NCI-H1930 (cell line): ENCODE measurements at places on chromosomes 12 and 14.

GRCh38 chr14:73026243-73026844 lies 562 bp downstream of the ZFYVE1 start:
- no peak for DNase-seq

- no peak for DNase-seq
These were observed 103.7 kb downstream of the TBX3 start for GRCh38 chr12:114580306-114580705.

- no peak for DNase-seq
These were observed 105.4 kb upstream of the HIF1A start for GRCh38 chr14:61589691-61590581.

DNA sequence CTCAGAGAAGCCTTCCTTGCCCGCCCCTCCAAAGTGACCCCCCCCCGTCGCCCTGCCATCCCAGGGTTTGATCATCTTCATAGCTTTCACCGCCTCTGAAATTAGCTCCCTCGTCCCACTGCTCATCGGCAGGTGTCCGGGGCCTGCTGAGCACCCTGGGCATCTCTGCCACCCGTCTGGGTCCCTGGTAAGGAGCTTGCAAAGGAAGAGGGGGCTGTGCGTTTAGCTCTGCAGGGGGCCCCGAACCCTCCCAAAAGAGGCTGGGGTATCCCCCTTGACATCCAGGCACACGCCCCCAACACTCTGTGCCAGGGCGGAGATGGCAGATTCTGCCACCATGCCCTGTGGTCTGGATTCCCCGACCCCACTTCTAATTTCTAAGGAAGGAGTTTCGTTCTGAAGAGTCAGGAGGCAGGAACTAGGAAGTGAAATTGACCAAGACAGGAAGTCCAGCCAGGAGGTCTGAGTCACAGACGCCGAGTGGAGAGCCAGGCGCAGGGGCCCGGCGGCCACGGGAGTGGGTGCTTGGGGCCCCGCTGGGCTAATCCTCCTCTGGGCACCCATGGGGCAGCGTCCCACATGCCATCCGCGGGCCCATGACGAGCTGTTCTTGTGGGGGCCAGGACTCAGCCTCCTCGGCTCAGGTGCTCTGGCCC lies 95.7 kb downstream of the RFLNA start:
- no peak for DNase-seq

GRCh38 chr12:98998697-98999299 lies 353.7 kb downstream of the APAF1 start:
- DNase-seq, result peak; percentile 58

GRCh38 chr14:90610346-90611040 lies 205.7 kb downstream of the TTC7B start:
- DNase-seq, result no peak

- no peak for DNase-seq
These were observed 148.6 kb upstream of the VASH1 start for GRCh38 chr14:76612654-76613053.

- DNase-seq, result no peak
These were observed 244.2 kb downstream of the GPHN start for GRCh38 chr14:66752109-66752508.

DNA sequence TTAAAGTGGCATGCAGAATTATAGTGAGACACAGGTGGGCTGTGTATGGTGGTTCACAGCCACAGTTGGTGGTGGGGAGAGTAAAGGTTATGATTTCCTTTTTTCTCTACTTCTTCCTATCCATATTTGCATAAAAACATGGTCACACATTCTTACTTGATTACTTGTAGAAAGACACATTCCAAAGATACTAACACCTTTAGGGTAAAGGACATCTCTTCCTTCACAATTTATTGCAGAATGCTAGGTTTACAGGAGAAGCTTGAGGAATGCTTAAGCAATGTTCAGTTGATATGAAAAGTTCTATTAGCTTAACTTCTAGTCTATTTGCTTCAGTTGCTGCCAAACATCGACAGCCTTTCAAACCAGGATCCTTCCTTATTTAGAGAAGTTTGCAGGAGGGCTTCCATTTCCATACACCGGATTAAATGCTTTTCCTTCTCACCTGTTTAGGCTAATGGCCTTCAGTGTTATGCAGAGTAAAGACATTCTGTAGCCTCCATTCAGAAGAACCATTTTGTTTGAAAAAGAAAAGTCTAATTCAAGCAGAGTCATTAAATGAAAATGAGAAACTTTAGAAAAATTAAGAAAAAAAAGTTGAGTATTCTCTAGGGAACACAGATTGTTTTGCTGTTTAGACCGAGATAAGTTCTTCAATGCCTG lies 2.6 kb upstream of the PHC1 start:
- no peak for DNase-seq

DNA sequence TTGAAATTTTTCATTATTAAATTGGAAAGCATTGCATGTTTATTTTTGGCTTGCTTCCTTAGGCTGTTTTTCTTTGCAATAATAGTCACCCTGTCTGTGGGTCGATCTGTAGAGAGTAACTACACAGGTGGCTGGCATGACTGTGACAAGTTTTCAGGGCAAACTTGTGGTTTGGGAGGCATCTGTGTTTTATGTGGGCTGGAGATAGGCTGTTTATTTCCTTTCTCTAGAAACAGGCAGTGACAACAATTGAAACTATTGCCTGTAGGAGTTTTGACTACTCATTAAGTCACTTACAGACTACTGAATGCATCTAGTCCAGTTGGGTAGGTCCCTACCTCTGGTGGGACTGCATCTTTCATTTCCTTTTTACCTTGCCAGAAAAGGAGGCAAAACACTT lies 155.6 kb downstream of the DYRK2 start:
- no peak for DNase-seq

GRCh38 chr12:31225656-31226535 lies 100.1 kb downstream of the SINHCAF start:
- DNase-seq, result no peak

DNA sequence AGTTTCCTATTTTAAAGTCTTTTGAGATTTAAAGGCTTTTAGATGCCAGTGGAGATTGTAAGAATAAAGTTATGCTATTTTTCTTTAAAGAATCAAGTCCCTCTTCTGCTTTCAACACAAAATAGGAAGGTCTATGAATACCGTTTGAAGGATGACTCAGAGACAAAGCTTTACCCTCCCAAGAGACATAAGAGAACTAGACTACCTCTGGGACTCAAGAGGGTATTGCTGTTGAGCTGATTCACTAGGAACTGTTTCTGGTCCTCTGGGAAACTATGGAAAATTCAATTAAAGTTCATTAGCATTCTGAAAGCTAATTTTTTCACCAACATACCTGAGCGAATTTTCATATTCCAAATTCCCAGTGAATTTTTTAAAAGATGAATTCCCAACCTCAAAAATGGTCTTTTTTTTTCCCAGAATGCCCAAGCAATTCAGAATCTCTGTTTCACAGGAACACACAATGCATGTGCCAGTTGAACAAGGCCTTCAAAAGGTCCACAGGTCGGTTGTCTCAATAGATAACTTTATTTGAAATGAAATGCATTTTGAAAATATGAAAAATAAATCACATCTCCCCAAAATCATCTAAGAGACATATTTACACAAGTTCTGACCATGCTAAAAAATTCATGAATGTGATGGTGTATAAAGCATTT lies 6.5 kb downstream of the PHLDA1 start:
- no peak for DNase-seq

- no peak for DNase-seq
These were observed 176.4 kb downstream of the SLC38A4 start for GRCh38 chr12:46649433-46649832.

- no peak for DNase-seq
These were observed 102.3 kb downstream of the RERG start for GRCh38 chr12:15118955-15119354.

DNA sequence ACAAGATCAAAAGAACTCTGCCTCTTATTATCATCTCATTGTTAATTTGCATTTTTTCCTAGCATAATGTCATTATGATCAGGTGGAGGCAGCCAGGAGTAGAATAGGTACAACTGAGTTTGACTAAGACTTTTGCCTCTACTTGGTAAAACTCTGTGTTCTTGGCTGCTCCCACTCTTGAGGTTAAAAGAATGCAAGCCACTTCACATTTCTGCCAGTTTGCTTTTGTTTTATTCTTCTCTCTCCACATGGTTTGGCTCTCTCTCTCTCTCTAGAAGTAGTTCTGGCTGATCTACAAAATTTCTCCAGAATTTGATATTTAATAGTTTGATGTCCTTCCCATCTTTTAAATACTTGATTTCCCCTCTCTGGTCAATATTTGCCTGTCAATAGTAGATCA lies 170.7 kb upstream of the E2F7 start:
- DNase-seq, result no peak

- no peak for DNase-seq
These were observed 238.2 kb upstream of the FLRT2 start for GRCh38 chr14:85291731-85292130.

DNA sequence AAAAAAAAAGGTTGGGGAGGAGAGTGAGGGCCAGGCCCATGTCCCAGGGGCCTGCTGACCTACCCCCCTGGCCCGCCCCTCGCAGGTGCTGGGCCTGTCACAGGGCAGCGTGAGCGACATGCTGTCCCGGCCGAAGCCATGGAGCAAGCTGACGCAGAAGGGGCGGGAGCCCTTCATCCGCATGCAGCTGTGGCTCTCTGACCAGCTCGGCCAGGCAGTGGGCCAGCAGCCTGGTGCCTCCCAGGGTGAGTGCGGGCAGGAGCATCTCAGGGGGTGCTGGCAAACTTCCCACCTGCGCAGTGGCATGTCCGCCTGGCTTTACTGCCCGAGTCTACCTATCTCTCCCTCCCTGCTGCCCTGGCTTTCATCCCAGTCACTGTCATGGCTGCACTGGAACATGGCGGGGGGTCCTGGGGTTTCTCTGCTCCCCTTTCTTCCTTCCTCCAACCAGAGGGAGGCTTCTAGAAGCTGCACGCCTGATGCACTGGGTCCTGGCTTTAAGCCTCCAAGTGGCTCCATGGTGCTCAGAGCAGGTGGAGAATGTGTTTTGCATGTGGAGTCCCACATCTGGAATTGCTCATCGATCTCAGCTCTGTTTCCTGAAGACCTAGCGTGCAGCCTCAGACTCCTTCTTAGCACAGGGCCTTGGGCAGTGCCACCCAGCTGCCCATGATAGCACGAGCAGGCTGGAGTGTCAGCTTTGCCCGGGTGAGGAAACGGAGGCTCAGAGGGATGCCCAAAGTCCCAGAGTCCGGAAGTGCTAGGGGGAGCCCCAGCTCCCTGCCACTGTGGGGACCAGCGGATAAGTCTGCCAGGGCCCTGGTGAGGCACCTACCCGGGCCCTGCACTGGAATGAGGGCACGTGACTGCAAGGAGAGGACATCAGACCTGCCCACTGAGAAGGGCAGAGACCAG lies 46.3 kb downstream of the PHETA1 start:
- DNase-seq, result no peak

GRCh38 chr12:91964501-91964900 lies 181.1 kb downstream of the BTG1 start:
- DNase-seq, result no peak

- DNase-seq, result no peak
These were observed 153.0 kb downstream of the PCNX1 start for GRCh38 chr14:71060274-71060673.

- no peak for DNase-seq
These were observed 2.9 kb upstream of the MMP17 start for GRCh38 chr12:131825146-131825892.

GRCh38 chr14:88519907-88520306 lies 34.9 kb downstream of the PTPN21 start:
- no peak for DNase-seq

GRCh38 chr14:100526632-100527031 lies 60.6 kb downstream of the BEGAIN start:
- DNase-seq, result no peak

GRCh38 chr14:30456296-30456695 lies 102.7 kb upstream of the G2E3 start:
- no peak for DNase-seq

DNA sequence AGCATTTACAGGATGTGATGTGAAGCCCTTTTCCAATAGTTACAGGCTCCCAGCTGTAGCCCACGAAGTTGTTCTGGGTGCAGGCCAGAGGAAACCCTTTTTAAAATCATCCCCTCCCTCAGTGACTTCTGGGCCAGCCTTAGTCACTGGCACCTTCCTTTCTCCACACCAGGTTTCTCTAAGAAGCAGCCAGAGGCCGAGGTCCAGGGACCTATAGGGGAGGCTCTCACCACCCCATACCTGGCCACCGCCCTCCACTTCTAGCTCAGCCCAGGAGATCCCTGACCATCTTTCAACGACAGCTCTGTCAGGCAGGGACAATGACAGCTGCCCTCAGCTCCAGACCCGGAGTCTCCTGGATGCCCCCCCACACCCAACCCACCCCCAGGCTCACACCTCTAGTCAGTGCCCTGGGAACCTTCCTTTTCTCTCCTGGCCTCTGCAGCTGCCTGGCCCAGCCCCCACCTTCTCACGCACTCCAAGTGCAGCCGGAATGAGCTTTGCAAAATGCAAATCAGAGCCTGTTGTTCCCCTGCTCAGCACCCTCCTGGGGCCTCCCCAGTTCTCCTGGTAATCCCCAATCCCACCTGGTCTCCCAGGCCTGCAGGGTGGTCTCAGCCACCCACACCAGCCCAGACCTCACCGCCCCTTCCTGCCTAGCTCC lies 46.7 kb downstream of the TESC start:
- DNase-seq, result no peak

- DNase-seq, result peak; percentile 59
These were observed 1.4 kb upstream of the FOS start for GRCh38 chr14:75277008-75277814.

GRCh38 chr14:72883961-72884360 lies 9.9 kb downstream of the DPF3 start:
- no peak for DNase-seq

- DNase-seq, result no peak
These were observed 28.8 kb upstream of the INF2 start for GRCh38 chr14:104660597-104660996.

DNA sequence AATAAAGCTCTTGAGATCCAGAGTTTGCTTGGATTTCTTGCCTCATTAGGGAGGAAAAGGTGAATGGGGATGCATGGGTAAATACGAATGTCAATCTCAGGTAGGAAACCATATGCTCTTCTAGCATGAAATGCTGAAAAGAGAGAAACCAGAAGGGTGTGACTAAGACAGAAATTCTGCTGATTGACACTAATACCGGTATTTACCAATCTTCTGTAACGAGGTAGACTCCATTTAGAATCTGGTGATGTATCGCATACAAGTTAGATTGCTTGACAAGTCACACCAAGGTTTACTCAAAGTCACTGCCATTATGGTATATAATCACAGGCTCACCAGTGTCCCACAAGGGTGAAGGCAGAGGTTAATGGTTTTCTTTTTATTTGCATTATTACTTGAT lies 337.9 kb downstream of the NRXN3 start:
- no peak for DNase-seq

DNA sequence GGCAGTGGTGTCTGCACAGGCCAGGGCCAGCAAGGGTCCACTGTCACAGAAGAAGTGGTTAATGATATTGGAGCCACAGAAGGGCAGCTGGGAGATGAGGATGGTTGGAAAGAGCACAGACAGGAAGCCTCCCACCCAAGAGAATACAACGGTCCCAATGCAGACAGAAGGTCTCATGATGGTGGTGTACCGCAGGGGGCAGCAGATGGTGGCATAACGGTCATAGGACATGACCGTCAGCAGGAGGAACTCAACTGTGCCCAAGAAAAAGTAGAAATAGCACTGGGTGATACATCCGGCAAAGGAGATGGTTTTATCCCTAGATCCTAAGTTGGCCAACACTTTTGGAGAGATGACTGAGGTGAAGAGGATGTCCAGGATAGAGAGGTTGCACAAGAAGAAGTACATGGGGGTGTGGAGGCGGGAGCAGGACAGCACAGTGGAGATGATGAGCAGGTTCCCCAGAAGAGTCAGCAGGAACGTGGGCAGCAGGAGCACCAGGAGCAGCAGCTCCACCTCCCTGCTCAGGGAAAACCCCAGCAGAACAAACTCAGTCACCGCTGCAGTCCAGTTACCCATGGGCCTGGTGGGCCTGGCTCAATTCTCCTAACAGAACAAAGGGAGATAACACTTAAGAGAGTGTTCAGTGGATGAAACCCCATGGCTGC lies 9.8 kb downstream of the OR6J1 start:
- DNase-seq, result no peak

GRCh38 chr14:28773861-28774691 lies 7.5 kb downstream of the FOXG1 start:
- DNase-seq, result no peak
